GOT3 (cell line): ENCODE measurements at places on chromosomes 5 and 9.
A peak's percentile ranks its signal among the peaks of the same experiment; 100 is the strongest.

DNA sequence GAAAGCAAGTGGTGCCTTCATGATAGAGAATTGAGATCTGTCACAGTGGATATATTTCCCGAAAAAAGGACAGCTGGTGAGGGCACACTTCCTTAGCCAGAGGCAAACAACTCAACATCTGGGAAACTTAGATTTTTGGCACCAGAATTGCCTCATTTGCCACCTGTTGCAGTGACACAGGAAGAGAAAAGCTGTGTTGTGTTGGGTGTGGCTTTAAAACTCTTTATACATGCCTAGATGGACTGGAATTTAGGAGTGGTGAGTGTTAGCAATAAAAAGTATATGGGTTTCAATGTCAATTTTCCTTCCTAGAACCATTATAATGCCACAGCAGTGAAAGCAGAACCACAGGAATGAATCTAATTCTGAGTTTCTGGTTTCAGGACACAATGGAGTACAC lies 62.6 kb upstream of the CEMIP2 start:
- DNase-seq, result no peak

- DNase-seq, result no peak
Measured at GRCh38 chr5:111454198-111454622, 58.1 kb downstream of the STARD4 start.

DNA sequence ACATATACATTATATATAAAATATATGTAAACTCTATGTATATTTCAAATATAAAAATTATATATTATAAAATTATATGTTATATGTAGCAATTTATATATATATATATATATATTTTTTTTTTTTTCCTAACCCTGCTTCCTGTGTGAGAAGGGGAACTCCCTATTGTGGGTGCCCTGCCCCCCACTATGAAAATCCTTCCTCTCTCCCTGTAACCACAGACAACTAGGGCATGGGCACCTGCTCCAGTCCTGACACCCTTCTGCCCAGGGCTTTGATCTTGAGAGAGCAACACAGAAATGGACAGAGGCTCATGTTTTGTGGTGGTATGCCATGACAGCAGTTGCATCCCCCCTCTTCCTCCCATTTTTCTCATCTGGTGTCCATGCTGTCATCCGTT lies 148.7 kb upstream of the IL12B start:
- DNase-seq, result no peak

- no peak for DNase-seq
Measured at GRCh38 chr5:67416133-67416937, 219.7 kb upstream of the CD180 start.

GRCh38 chr9:69673311-69673640 lies 1.1 kb upstream of the APBA1 start:
- DNase-seq, result no peak

GRCh38 chr5:159331093-159331973 lies 1.0 kb upstream of the IL12B start:
- peak; percentile 49 for DNase-seq

- no peak for DNase-seq
Measured at GRCh38 chr9:38414040-38414723, 10.1 kb downstream of the IGFBPL1 start.

- DNase-seq, result no peak
Measured at GRCh38 chr9:75170898-75171360, 82.6 kb downstream of the OSTF1 start.

DNA sequence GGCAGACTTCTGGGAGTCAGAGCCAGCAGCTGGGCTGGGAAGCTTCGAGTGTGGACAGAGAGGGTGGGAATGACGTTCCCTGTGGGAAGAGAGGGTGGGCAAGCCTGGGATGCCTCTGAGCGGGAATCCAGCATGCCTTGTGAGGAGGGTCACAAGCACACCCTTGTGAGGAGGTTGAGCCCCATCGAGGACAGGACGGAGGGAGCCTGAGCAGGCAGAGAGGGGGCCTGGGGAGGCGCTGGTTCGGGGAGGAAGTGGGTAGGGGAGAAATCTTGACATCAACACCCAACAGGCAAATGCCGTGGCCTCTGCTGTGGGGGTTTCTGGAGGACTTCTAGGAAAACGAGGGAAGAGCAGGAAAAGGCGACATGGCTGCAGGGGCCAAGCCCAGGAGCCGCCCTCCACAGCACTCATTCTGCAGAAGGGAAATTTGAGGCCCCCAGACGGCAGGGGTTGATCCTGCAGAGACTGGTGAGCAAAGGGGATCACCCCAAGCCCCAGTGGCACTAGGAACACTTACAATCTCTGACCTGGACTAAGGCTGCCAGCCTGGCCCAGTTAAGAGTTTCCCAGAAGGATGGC lies 1.1 kb upstream of the IL13 start:
- no peak for DNase-seq

DNA sequence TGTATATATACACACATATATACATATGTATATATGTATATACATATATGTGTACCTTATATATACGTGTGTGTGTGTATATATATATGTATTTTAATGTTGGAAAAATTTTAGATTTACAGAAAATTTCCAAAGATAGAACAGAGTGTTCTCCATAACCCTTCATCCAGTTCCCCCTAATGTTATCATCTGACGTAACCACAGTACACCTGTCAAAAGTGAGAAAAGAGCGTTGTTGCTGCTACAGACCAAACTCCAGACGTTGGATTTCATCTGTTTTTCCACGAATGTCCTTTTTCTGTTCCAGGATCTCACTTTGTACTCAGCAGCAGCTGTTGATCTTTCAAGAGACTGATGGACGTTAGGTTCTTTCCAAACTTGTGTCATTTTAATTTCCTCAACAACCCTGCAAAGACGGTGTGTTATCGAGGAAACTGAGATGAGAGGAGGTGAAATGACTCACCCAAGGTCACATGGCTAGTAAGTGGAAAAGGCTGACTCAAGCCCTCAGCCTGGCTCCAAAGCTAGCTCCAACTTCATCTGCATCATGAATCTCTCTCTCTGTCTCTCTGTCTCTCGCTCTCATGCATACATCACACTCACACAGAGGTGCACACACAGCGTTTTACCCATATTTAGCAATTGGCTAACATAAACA lies 17.0 kb upstream of the NTNG2 start:
- no peak for DNase-seq

DNA sequence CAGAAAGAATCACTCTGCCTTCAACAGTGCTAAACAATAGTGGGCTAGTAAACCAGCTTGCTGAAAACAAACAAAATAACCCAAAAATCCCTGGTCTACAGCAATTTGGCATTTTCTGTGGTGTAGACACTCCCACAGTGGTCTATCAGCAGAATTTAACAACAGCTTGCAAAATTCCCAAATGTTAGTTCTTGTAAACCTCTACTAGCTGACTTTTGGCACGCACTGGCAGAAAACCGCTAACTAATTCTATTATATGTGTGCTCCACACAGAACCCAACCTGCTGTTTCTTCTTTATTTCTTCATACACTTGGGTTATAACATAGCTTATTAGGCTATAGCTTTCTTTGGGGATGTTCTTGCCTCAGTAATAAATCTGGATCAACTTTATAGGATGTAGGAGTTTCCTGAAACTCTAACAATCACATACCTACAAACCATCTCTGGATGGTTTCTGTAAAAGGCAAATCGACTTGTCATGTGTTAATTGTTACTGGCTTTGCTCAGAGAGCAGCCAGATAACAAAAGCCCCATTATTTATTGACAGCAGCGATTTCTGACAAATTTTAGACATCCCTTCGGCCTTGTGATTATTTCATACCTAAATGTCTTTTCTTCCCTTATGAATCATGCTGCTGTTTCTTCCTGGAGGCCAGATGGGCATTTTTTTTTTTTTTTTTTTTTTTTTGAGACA lies 82.7 kb upstream of the NAA35 start:
- DNase-seq, result no peak

GRCh38 chr9:5425006-5425628 lies 12.6 kb downstream of the PLGRKT start:
- no peak for DNase-seq

GRCh38 chr5:123364441-123365155 lies 58.6 kb downstream of the CEP120 start:
- no peak for DNase-seq

GRCh38 chr5:112586596-112587062 lies 151.1 kb upstream of the APC start:
- DNase-seq, result no peak

GRCh38 chr5:116032991-116033390 lies 719 bp downstream of the ARL14EPL start:
- no peak for DNase-seq

DNA sequence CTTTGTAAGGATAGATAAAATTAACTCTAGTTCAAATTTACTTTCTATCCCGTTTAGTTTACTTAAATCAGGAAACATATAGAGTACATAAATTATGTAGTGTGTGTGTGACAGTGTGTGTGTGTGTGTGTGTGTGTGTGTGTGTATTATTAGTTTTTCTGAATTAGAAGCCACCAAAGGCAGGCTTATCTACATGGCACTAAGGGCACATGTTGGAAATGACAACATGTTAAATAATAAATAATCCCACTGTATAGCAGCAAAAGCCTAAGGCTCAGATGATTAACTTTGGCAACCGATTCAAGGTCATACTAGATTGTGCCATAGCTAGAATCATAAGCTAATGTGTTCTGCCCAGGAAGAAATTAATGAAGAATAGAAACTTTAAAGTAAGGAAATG lies 54.6 kb downstream of the MEGF9 start:
- no peak for DNase-seq

DNA sequence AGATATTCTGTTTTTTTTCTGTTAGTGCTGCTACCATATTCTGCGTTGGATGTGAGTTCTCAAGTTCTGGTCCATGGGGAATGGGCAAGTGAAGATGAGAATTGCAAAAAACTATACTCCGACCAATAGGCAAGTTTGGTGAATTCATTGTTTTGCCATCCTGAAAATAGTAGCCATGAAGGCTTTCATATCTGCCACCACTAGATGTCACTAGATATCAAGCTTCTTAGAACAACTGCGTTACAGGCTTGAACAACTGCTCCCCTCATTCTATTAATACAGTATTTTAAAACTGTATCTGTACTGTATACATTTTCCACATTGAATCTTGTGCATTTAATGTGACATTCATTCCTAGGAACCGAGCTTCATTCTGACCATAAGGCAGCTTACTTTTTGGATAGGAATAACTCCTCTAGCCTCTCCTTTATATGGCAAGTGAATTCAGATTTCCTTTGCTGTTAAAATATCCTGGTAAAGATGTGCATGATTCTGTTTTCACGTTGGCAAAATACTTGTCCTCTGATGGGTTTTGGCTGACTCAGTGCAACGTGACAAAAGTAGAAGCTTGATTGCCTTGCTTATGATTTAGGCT lies 163.6 kb downstream of the SREK1 start:
- DNase-seq, result no peak

GRCh38 chr5:1038417-1039209 lies 30.0 kb downstream of the NKD2 start:
- DNase-seq, result no peak

DNA sequence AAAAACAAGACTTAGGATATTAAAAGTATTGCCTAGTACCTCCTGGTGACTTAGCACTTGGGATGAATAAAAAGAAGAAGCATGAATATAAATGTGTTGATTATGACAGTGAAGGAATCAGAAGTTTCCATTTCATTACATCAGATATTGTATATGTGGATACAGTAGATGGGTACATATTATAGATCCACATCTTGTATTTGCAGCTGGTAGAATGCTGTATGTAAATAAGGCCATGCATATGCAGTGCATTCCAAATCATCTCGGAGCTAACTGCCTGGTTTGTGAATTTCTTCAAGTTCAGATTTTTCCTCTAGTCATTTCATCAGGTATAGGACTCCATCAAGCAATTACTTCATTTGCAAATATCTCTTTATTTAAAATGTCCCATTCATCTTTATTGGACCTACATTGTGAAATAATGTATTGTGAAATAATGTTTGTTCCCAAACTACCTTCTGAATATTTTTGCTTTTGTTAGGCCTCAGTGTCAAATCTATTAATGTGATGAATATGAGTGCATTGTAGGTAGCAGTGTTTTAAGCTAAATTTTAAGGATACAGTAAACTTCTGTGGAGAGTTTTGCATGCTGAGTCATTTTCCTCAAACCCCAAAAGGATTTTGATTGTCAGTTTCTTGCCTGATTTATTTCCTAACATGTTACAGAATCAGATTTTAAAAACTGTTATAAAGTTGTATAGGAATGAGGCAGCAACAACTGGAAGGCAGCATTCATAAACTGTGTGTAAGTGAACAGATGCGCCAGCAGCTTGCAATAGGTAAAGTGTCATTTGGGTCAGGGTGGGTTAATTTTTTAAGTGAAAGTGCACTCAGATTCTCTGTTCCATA lies 370.8 kb upstream of the RIOK2 start:
- DNase-seq, result no peak

DNA sequence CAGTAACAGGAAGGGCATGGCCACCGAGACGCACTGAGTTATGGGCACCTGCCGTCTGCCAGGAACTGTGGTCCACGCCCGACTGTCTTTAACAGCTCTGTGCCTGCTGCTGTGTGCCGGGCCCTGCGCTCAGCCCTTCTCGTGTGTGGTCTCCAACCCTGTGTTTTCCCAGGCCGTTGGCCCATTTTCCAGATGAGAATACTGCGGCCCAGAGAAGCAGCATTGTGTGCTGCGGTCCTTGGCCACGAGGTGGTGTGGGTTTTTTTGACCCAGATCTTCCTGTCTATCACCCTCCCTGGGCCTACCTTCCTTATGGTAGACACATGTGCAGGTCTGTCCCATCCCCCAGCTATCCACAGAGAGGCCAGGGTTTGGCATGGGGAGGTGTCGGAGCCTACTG lies 47.0 kb downstream of the RXRA start:
- DNase-seq, result no peak

DNA sequence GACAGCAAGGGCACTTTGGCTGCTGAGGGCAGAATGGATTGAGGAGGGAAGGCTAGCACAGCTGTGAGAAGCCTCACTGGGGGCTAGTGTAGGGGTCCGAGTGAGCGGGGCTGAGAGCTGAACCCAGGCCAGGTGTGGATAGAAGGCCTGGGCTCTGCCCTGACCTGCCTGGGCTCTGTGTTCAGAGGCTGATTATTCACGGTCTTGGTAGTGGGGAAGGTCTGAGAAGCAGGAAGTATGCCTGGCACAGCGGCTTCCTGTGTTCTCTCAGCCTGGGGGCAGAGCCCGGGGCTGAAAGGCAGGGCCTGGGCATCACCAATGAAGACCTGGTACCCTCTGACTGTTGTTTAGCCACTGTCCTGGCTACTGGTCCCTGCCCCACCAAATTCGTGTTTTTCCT lies 136.4 kb upstream of the TBC1D2 start:
- no peak for DNase-seq

GRCh38 chr9:132049323-132049882 lies 30.3 kb downstream of the MED27 start:
- no peak for DNase-seq

DNA sequence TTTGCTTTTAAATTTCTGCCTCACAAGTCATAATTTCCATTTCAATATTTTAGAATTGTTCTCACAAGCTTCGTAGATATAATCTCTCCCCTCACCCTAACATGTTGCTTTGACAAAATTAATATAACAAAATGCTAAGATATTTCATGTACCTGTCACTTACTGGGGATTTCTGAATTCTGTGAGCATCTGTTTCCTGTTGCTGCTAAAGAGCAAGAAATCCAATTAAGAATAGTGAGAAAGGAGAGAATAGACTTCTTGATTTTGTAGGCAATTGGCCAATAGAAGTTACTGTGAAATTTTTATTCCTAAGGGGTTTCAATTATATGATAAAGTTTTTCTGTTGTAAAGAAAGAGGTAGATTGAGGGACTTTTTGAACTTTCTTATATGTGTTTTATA lies 796.5 kb upstream of the ARRDC3 start:
- no peak for DNase-seq
